ENCODE measurements at places on chromosomes 3 and 15. TPM values are rescaled to one million over a fixed set of nuclear protein-coding genes. Genes with fewer than 3 reads are reported as not detected.
A peak's percentile ranks its signal among the peaks of the same experiment; 100 is the strongest.

GRCh38 chr3:12586403-12586802 is 29.5 kb downstream of the MKRN2 start:
- DNase-seq: no peak

The MESP1 gene
- total RNA-seq: 0.50 TPM

DNA sequence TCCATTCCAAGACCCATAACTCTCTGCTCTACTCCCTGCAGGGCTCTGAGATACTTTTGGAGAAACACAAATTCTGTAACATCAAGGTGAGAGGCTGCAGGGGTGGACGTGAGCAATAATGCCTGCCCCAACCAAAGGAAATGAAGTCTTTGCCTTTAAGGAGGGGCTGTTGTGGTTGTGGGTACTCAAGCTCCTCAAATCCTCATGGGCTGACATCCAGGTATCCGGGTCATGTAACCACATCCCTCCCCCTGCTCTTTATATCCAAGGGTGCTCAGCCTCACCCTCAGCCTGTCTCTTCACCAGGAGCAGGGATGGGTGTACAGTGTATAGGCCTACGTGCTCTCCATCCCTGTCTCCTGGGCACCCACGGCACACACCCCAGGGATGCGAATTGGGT is 32.3 kb downstream of the NOX5 start:
- no peak for DNase-seq

- DNase-seq: no peak
Observed at GRCh38 chr3:101810022-101810418, 31.0 kb downstream of the NXPE3 start.

- DNase-seq: no peak
Observed at GRCh38 chr3:169759256-169759655, 5.6 kb downstream of the TERC start.

- DNase-seq: peak; percentile 62
Observed at GRCh38 chr15:57861815-57862586, 155.5 kb downstream of the POLR2M start.

The VPS8 gene
- 33.0 TPM for total RNA-seq

- no peak for DNase-seq
Observed at GRCh38 chr3:120858521-120858920, 49.5 kb upstream of the STXBP5L start.

- DNase-seq: peak; percentile 21
Observed at GRCh38 chr3:71868876-71869275, 83.9 kb upstream of the PROK2 start.

The SECISBP2L gene
- total RNA-seq: 46.4 TPM

GRCh38 chr3:197302696-197303341 is 4.4 kb upstream of the DLG1 start:
- no peak for DNase-seq

DNA sequence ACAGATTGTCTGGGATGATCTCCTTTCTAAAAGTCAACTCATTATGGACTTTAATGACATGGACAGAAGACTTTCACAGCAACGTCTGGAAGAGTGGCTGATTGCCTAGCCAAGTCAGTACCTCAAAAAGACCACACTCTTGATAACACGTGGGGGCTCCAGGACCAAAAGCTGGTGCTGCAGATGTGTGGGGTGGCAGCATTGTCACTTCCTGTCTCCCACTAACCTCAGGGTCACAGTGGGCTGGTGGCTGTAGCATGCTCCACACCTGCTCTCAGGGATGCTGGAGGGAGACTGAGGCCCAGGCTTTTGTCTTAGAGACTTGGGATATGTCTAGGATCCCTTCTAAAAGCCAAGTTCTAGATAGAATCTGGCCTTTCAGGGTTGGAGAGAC is 118.1 kb downstream of the APBA2 start:
- no peak for DNase-seq

Data from esophagus muscularis mucosa (tissue), 4 donors.